Stimulated activated CD4-positive, alpha-beta T cell treated with anti-CD3 and anti-CD28 coated beads, Interleukin-12 subunit alpha, Interleukin-12 subunit beta, amount 100 ng/mL, for 24 hours (primary cell): ENCODE measurements at places on chromosomes 4 and X.

GRCh38 chr4:58453956-58454355 is 1343.8 kb upstream of the IGFBP7 start:
- no peak for DNase-seq

DNA sequence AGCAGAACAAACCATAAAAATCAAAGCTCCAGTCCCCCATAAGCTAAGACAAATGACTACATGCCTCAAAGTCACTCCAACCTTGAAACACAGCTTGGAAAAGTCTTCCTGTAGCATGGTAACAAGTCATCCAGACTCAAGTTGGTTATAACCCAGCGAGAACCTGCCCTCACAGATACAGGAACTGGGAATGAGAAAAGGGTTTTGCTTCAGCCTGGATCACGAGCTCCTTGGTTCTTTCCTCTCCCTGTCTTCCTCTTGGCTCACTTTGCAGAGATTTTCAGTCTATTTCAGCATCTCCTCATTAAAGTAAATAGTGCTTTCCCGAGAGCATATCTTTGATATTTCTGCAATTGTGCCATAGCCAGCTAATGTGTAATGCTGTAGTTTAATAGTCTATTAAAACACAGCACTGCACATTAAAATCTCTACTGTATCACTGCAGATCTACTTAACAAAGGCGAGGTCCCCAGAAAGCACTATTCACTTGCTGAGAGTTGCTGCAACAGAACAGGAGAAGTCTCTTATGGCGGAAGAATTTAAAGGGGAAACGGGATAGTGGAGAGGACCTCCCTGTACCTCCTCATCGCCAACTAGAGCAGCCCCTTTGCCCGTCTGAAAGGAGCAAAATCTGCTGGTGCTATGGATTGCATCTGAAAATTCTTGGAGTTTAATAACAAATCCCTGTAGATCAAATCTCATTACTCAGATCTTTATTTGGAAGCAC is 249.3 kb upstream of the GATB start:
- DNase-seq = no peak

DNA sequence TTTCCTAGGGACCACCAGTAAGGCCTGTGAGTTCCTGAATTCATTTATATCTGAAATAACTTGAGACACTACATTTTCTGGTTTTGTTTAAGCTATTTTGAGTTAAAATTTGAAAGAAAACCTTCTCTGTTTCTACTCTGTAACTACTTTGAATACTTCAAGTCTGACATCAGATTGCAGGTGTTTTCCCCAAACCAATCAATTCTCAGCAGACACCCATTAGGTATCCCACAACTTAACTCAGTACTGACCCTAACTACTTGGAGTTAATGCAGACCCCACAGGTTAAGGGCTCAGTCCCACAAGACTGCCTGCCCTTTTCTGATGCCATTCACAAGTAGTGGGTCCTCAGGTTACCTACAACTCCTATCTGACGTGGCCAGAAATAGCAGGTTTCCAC is 1100.0 kb upstream of the SLIT2 start:
- no peak for DNase-seq

GRCh38 chr4:88573995-88574394 is 18.3 kb upstream of the HERC3 start:
- DNase-seq = no peak

- DNase-seq = no peak
Measured at GRCh38 chrX:125810856-125811255, 355.2 kb downstream of the DCAF12L2 start.

- no peak for DNase-seq
Measured at GRCh38 chr4:87399148-87399547, 8.2 kb upstream of the HSD17B11 start.

DNA sequence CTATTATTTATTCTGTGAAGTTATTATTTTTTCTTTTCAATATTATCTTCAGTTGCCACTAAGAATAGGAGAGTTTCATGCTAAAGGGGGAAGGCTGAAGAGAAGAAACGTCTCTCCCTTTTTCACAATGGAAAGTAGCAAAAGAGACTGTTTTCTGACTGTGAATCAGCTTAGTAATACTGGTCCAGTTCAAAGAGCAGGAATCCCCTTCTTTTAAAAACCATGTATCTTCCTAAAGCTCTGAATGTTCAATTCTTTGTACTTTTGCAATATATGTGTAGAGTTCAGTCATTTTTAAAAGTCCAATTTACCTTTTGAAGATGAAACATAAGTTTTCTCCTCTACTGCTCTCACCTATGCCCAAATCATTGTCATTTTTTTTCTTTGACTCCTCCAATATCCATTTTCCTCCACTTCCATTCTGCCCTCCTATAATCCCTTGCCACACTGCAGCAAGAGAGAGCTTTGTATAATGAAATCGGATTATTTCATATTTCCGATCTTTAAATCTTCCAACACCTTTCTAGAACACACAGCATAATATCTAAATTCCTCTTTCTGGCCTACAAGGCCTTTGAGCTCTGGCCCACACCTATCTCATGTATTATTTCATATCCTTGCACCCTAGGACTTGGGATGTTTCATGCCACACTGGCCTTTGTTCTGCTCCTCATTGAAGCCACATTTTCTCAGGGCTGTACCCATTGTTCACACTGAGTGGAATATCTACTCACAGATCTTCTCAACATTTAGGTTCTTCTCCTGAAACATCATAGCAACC is 195.3 kb downstream of the CAMK2D start:
- DNase-seq = no peak

GRCh38 chr4:184824776-184825084 is 1.0 kb downstream of the ACSL1 start:
- DNase-seq = no peak

DNA sequence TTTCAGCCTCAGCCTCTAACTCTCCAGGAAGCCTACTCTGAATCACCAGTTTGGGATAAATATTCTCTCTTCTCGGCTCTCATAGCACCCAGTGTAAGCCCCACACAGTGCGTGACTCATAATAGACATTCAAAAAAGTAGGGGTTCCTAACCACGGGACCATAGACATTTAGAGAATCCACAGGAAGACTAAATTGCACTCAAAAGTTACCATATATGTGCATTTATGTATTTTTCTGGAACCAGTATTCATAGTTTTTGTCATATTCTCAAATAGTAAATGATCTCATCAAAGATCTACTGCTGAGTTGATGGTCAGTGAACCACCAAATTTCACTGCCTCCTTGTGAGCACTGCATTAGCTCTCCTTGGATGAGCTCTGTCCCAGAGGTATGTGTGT is 625.7 kb downstream of the SMARCA1 start:
- DNase-seq = no peak

DNA sequence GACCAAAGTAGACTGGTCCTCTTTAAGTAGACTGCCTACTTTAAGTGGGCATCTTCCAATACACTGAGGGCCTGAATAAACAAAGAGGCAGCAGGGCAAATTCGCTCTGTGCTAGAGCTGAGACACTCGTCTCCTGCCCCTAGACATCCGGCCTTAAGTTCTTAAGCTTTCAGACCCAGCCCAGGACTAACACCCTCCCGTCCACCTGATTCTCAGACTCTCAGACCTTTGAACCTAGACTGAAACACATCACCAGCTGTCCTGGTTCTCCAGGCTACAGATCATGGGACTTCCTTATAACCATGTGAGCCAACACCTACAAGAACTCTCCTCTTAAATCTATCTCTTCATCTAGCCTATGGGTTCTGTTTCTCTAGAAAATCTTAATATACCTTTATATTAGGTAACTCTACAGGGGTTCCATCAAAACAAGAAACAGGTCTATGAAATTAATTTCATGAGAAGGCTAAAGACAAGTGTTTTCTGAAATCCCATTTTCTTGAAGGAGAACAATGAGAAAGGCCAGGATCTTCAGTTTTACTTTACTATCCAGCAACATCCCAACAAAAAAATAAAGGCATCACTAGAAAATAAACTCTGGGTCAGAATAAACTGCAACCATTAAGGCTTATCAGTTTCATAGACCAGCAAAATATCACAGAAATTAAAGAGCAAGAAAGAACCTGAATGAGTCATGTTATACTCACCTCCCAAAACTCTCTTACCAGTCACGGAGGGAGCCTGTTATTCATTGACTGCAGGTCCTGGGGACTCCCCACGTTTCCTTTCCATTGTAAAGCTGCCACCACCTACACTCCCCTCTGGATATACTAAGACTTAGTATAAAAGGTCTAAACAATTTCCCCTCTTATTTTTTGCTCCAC is 14.8 kb downstream of the ADGRA3 start:
- peak; percentile 10 for DNase-seq

GRCh38 chr4:155047755-155048154 is 160.7 kb upstream of the NPY2R start:
- DNase-seq = no peak

DNA sequence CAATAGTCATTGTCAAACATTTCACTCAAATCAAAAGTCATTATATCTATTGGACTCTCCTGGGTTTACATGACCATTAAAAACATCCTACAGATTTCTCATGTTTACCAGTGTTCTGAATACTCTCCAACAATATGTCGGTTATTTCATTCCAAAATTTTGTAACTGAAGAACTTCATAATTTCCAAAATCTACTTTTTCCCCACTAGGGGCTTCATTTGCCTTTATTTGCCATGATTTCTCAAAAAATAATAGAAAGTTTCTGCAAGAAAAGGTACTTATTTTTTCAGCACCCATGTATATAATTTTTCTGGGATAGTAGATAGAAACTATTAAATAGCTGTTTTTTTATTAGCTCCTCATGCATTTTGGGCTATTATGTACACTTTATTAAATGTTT is 49.0 kb downstream of the PRDM5 start:
- DNase-seq = no peak

- no peak for DNase-seq
Measured at GRCh38 chr4:80295826-80296225, 29.4 kb downstream of the FGF5 start.

GRCh38 chrX:129472116-129472515 is 51.2 kb downstream of the SMARCA1 start:
- no peak for DNase-seq

DNA sequence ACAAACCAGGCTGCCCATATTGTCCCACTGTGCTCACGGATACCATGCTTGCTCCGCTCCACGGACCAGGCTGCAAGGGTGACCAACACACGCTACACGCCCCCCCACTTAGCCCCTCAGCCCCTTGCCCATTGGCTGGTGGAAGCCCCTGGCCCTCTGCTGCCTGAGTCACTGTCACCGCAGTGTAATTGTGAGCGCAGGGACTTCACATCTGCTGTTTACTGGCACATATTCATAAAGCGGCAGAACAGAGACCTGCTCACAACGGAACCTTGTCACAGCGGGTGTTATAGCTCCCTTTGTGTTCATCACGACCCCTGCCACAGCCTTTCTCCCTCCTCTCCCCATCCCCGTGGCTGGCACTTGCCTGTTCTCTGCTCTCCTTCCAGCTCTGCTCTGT is 83.7 kb downstream of the PSAPL1 start:
- no peak for DNase-seq

GRCh38 chr4:15348695-15349094 is 79.1 kb upstream of the C1QTNF7 start:
- DNase-seq = no peak

DNA sequence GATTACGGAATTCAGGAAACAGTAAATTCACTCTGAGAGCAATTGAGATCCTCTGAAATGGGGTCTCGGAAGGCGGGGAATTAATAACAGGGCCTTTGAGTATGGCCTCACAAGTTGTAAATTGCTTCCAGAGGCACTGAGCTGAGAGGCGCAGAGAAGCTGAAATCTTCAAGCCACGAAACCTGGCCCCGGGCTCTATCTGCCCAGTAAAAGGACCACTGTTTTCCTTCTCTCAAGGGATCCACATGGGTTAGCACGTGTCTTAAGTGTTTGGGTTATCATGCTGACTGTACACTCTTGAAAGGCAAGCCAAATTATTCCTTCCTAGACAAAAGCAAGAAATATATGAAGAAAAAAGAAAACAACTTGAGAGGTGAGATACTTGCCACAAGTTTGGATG is 1012.9 kb upstream of the FTHL17 start:
- DNase-seq = no peak

- DNase-seq = no peak
Measured at GRCh38 chrX:11733614-11734013, 24.4 kb upstream of the MSL3 start.

DNA sequence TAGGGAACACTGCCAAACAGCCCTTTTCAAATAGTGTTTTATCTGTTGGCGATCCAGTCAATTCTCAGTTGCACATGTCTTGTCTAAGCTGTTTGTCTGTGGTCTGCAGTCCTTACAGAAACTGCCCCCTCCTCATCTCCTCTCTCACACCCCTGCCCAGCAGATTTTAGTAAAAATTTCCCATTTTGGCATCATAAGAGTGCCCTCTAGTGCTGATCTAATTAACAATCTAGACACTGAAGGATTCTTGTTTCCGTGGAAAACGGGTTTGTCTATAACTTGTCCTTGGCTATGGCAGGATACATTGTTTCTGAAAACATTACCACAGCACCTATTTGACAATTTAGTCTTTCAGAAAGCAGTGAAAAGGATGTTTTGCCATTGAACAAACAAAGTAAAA is 227.2 kb upstream of the MBNL3 start:
- no peak for DNase-seq

- no peak for DNase-seq
Measured at GRCh38 chrX:74286950-74287740, 16.8 kb upstream of the ZCCHC13 start.

DNA sequence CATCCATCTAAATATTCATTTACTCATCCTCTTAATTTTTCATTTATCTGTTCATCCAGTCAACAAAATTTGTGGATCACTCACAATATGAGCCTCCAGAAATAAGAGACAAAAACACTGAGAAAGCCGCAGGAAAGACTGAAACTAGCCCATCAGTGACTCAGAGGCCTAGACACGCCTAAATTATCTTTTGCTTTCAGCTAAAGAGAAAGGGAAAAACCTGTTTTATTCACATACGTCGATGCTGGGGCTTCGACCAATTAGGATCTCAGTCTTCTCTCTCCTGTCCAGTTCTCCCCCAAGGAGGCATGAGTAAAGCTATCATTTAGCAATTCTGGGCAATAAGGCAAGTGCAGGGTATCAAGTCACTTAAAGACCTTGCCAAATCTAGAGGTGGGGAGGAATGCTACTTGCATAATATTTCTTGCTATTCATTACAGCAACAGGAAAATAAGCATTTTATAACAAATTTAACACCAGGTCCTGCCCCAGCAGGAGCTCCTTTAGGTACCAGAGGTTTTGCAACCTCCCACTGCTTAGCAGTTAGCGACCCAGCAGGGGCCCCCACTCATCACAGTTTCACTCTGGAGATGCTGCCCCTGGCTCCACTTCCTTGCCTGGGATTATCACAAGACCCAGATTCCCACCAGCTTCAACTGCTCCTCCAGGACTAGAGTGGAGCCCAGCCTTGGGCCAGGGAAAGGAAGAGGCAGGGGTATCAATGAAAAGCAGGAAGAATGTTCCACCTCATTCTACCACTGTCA is 30.1 kb upstream of the TMEM154 start:
- no peak for DNase-seq

GRCh38 chr4:138177278-138177968 is 64.7 kb downstream of the SLC7A11 start:
- no peak for DNase-seq

- DNase-seq = no peak
Measured at GRCh38 chrX:97482666-97483300, 599.1 kb downstream of the RPA4 start.

GRCh38 chr4:89300060-89300459 is 7.5 kb downstream of the GPRIN3 start:
- no peak for DNase-seq
